HTR-8/SVneo (cell line): ENCODE measurements at places on chromosomes 4 and X.

DNA sequence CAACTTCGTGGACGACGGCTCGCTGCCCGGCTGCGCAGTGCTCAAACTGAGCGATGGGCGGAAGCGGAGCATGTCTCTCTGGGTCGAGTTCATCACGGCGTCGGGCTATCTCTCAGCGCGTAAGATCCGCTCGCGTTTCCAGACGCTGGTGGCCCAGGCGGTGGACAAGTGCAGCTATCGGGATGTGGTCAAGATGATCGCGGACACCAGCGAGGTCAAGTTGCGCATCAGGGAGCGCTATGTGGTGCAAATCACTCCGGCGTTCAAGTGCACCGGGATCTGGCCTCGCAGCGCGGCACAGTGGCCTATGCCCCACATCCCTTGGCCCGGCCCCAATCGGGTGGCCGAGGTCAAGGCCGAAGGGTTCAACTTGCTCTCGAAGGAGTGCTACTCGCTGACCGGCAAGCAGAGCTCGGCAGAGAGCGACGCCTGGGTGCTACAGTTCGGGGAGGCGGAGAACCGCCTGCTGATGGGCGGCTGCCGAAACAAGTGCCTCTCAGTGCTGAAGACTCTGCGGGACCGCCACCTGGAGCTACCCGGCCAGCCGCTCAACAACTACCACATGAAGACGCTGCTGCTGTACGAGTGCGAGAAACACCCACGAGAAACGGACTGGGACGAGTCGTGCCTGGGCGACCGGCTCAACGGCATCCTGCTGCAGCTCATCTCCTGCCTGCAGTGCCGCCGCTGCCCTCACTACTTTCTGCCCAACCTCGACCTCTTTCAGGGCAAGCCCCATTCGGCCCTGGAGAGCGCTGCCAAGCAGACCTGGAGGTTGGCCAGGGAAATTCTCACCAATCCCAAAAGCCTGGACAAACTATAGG, 1.5 kb downstream of the MAB21L2 start:
- DNase-seq = peak; percentile 32

DNA sequence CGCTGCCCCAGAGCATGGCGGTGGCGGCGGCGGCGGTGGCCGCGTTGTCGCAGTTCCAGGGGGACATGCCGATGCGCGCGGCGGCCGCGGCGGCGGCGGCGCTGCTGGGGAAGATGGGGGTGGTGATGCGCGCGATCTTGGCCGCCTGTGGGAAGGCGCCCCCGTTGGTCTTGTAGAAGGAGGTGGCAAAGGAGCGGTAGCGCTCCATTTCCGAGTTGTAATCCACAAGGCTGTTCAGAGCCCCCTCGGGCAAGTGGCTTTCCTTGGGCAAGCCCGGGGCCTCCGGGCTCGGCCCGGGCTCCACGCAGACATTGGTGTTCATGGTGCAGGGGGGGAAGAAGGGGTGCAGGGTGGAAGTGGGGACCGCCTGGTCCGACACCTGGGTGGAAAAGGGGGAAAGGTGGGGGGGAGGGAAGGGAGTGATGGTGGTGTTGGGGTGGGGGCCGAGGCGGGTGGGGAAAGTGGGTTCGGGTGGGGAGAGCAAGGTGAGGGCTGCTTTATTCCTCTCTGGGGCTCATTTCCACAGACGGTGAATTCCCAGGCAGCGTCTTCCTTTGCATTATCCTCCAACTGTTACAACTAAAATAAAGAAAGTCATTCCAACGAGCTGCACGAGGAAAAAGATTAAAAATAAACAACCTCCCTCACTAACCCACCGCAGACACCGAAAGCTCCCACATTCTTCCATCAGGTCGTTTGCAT, 3.1 kb downstream of the CXXC4 start:
- DNase-seq = no peak

- no peak for DNase-seq
Observed at GRCh38 chr4:174157106-174157607, 126.3 kb downstream of the FBXO8 start.

DNA sequence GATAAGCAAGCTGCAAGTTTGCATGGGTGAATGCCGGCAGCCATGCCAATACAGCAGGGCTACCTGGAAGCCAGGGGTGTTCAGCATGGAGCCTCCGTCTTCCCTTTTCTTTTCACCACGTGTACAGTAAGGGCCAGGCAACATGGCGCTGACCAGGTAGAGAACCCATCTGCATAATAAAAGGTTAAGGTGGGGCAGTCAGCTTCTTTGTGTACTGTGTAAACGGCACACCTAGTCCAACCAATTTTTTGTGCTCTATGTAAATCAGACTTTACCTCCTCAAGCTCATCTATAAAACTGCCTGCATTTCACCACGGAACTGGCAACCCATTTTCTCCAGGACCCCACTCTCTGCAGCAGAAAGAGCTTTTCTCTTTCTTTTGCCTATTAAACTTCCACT, 286.8 kb upstream of the VCX3A start:
- no peak for DNase-seq

DNA sequence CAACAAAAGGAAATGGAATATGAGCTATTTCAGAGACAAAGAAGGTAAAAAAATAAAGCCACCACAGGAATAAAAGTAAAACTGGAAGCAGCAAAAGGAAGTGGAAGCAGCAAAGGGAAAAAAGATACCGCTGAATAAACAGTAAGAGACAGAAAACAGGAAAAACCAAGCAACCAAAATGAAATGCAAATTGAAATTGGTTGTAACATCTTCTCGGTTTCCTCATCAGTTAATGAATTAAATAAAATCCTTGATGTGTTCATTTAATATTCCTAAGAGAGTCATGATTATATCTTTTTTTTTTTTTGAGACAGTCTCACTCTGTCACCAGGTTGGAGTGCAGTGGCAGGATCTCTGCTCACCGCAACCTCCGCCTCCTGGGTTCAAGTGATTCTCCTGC, 132.8 kb downstream of the DLG3 start:
- no peak for DNase-seq
